ENCODE measurements at places on chromosomes 1 and 21.

- DNase-seq: no peak
Observed at GRCh38 chr1:200081969-200082245, 54.4 kb downstream of the NR5A2 start.

- peak; percentile 84 for DNase-seq
Observed at GRCh38 chr1:10530281-10530740, 55.6 kb downstream of the PEX14 start.

DNA sequence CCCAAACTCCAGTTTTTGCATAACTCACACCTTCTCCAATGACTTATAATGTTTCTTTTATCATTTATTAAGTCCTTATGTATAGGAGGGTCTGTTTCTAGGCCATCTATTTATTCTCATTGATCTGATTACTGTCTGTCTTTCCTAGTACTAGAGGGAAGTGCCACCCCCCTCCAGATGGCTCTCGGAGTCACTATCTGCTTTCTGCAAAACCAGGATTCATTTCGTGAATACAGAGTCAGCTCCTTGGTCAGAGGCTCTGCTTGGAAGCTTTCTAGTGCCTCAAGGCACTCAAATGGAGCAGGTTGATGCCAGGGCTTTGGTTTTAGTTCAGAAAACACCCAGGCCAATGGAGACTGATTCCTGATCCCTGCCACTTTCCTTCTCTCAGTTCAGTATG, 102.3 kb upstream of the CD34 start:
- DNase-seq: no peak

DNA sequence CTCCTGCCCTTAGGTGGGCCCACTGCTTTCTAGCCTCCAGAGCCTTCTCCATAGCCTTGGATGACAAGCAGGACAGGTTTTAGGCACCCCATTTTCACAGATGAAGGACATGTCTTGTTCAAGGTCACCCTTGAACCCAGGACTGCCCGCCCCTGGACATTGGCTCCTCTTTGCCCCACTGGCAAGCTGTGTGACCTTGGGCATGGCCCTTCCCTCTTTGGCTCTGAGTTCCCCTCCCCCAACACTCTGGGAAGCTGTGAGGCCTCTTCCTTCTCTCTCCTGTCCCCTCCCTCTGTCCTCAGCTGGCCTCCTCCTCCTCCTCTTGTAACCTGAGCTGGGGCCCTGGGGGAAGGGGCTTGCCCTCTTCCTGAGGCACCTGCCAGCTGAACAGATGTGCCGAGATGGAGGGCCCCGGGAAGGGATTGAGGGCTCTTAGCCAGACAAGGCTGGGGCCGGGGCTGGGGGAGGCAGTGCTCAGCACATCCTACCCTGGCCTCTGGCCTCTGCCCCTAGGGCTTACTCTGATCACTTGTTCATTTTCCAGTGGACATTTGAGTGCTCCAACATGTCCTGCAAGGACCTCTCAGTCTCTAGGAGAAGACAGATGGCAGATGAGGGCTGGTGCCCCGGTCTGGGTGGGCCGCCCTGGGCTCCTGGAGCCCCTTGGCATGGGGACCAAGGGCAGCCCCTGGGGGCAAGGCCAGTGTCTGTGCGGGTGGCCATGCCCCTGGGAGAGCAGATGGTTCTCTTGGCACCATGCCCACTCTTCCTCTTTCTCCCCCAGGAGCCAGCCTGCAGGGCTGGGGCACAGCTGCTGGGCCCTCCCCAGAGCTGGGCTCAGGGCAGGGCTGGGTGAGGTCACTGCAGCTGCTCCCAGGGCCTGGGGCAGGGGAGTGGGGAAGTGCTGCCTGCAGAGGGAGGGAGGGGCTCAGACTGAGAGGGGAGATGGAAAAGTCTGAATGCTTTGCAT, 10.7 kb downstream of the FOXO6 start:
- no peak for DNase-seq

- DNase-seq: no peak
Observed at GRCh38 chr1:98325646-98326440, 335.7 kb upstream of the SNX7 start.
